ENCODE measurements at places on chromosomes 13 and 19. TPM values are rescaled to one million over a fixed set of nuclear protein-coding genes. Genes with fewer than 3 reads are reported as not detected.

Gene TRIM13
- 88.1 TPM for total RNA-seq

Gene ZNF43
- total RNA-seq, result 33.2 TPM

Gene C1QTNF9B
- total RNA-seq, result not detected

Gene ITGBL1
- 1.4 TPM for total RNA-seq

Gene METTL21C
- 0.69 TPM for total RNA-seq

Gene SPACA4
- not detected for total RNA-seq

Gene P2RY11
- total RNA-seq, result 6.5 TPM

Gene PNPLA6
- total RNA-seq, result 63.7 TPM

Gene FDX2
- 21.0 TPM for total RNA-seq

Gene ZNF419
- total RNA-seq, result 21.7 TPM

Gene KIR3DL2
- not detected for total RNA-seq

Gene SIGLEC14
- total RNA-seq, result 1.2 TPM

Gene DHDH
- total RNA-seq, result 2.3 TPM

Gene OR2Z1
- total RNA-seq, result not detected

Gene ZNF738
- total RNA-seq, result 39.7 TPM

Gene SIRT6
- 11.5 TPM for total RNA-seq

Gene ZNF98
- 5.3 TPM for total RNA-seq

Gene PSG5
- not detected for total RNA-seq

Gene CATSPERD
- 0.23 TPM for total RNA-seq

Gene KLF1
- 0.69 TPM for total RNA-seq
